Stimulated activated naive CD4-positive, alpha-beta T cell (primary cell): ENCODE measurements at places on chromosomes 11 and 22.

GRCh38 chr22:33520904-33521780 is 399.1 kb downstream of the LARGE1 start:
- no peak for DNase-seq

GRCh38 chr11:66232769-66233168 is 35.7 kb upstream of the RAB1B start:
- DNase-seq = no peak

DNA sequence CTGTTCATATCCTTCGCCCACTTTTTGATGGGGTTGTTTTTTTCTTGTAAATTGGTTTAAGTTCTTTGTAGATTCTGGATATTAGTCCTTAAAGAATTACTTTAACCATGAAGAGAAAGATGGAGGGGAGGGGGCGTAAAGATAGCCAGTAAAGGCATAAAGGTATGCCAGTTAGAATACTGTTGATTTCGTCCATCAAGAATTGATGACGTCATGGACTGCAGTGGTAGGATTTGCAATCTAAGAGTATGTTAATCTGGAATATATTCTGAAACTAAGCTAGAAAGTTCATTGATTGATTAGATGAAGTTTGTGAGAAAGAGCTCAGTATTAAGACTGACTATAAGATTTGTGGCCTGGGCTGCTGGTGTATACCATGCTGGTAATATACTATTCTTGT is 856.1 kb downstream of the NTM start:
- no peak for DNase-seq

GRCh38 chr22:40178417-40179409 is 988 bp downstream of the TNRC6B start:
- peak; percentile 30 for DNase-seq

DNA sequence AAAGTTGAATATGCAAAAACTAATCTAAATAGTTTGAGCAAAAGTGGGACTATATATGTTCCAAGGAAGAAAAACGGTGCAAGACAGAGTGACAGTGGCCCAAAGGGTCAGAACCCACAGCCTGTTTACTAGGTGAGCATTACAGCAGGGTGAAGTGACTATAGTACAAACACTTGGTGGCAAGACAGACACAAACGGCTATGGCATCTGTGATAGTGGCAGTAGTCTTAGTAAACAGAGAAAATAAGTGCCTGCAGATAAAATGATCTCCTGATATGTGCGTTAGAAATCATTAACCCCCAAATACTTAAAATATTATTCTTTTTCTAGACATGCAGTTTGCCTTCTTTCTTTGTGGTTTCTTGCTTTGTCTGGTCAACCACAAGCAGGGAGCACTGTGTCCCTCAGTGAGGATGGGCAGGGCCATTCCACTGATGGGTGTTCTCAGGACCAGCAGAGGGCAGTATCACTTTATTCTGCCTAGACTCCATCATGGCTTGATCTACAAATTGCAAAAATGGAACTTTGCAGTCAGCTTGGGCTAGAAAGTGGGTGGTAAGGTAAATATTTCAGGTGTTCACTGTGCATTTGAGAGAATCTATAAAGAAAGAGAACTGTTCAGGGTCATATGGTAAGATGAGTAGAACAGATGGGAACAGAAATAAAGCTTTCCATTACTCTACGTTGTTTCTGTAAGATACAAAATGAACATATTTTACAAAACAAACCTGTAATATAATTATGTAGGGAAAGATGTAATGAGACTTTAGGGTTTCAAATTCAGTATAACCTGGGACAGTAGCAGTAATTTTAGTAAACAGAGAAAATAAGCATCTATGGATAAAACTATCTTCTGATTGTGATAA is 198.2 kb downstream of the SWAP70 start:
- DNase-seq = peak; percentile 4

DNA sequence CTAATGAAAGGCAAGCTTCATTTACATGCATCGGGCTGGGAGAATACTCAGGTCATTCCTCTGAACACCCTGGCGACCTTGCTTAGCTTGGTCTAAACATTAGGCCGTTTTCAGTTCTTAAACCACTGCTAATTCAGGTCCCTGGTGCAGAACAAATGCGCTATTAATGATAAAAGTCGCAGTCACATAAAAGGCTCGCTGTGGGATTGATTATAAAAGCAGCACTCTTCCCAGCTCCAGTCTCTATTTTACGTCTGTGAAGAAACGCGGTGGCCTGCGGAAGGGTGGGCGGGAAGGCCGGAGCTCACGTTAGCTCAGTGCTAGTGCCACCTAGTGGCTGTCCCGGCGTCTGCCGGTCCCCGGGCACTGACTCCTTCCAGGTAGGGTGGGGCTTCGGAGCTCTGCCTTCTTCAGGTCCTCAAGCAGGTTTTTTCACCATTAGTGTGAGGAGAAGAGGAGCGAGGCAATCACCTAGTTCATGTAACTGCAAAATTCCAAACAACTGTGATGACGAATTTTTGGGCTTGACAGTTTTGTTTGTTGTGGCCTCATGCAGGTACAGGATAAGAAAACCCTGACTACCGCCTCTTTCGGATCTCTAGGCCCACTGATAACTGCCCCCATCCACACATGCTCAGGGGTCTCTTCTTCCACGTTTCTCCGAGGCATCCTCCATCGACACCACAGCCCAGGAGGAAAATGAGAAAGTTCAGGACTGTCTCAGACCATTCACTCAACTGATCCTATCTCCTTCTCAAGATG is 66.5 kb upstream of the CLMP start:
- no peak for DNase-seq

GRCh38 chr11:47552056-47552565 is 821 bp downstream of the CELF1 start:
- no peak for DNase-seq

DNA sequence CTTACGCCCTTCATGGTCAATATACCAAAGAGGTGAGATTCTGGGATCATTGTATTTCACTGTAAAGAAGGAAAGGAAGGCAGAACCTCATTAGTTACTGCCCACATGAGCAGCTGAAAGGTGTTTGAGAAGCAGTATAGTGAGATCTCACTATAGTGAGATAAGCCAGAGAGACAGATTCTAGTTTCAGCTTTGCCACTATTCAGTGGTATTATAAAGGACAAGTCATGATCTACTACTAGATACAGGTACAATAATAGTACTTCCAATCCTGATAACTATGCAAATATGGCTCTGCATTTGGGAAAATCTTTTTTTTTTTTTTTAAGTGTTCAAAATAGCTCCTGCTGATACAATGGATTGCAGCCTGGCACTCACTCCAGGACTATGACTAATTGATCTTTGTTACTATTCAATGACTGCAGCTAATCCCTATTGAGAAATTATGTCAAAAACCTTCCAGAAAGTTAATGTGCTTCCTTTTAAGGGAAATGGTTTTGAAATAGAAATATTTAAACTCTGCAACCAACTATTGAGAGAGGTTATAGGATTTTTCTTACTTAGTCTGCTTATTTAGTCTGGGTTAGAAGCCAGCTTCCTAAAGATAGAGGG is 8.3 kb upstream of the DLAT start:
- DNase-seq = no peak

DNA sequence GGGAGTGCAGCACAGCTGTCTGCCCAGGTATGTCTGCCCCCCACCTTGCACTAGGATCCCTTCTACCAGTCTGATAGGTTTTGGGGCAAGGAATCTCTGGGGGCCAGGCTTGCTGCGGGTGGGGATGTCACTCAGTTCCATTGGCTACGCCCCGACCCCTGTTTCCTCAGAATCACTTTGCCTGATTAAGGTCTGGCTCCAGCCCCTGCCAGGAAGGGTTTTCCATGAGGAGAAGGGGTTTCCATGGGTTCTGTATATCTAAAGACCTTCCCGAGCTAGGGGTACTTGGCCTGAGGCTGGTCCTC is 14.0 kb downstream of the OTOG start:
- DNase-seq = no peak

DNA sequence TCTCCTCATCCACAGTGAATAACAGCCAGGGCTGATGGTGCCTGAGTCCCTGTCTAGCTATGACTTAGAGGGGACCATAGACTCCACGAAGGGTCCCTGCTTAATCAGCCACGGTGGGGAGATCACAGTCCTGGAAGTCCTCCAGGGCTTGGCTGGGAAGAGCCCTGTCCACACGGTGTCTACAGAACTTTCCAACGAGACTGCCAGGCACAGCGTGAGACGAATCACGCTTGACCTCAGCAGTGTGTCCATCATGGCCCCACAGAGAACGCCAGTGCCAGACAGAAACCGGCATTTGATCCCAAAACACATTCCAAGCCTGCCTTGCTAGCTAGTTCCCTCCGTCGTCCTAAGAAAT is 143.4 kb downstream of the CRYBB2 start:
- no peak for DNase-seq

DNA sequence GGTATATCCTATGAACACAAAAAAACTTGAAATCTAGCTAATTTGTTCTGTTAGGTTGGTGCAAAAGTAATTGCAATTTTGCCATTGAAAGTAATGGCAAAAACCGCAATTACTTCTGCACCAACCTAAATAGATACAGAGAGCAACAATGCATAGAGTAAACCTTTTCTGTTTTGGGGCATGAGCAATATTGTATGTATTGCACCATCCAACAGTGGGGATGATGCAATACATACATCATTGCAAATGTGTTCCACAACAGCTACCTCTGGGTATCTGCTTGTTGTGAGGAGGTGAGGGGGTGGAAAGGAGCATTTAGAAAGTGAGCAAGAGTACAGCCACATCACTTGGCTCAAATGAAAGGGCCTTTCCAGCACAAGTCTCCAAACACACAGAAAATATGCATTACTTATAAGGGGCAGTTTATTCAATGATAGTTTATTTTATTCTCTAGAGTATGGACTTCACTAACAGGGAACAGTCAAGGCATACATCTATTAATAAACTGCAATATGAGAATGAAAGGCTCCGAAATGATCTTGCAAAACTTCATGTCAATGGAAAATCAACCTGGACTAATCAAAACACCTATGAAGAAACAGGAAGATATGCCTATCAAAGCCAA is 77.3 kb downstream of the DEUP1 start:
- DNase-seq = no peak

DNA sequence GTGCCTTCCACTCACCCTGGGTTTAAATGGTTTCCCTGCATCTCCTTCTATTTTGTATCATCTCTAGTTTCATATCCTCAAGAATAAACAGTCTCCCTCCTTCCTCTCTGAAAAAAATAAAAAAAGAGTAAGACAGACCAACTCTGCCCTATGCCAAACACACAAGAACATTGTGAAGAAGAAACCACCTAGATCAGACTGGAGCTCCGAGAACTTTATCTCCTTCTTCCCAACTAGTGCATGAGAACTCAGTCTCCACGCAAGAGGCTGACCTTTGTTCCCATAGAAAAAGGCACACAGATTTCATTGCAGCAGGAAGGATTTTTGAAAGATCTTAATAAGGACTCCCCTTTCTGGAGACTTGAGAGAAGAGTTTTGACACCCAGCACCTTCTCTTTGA is 8.7 kb upstream of the PEX26 start:
- no peak for DNase-seq

DNA sequence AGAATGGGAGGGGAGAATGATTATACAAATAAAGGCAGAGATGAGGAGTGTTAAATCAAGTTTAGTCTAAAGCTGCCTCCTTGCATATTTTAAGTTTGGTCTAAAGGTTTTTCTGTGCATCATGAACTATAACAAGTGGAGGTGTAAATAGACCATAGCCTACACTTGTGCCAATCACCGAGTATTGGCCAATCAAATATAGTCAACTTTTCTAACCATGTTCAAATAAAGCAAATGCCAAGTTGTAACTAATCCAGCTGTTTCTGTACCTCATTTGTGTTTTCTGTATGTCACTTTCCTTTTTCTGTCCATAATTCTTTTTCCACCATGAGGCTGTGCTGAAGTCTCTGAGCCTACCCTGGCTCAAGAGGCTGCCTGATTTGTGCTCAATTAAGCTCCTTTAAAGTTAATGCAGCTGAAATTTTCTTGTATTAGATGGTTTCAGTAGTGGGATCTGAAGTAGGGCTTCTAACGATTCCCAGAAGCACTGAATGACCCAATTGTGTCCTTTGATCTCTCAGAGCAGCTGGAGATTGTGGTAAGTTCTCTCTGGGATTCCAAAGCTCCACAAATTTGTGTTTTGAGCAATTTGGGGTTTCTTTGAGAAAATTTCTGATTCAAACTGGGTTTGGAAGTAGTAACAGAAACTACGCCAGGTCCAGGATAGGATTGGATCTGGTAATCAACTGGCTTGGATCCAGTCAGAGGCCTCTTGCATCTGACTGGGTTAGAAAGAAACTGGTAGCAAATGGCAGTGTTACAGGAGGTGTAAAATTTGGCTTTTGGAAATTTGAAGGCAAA is 25.6 kb downstream of the OR5A2 start:
- DNase-seq = no peak

GRCh38 chr11:122863704-122864326 is 18.7 kb upstream of the JHY start:
- peak; percentile 16 for DNase-seq

- DNase-seq = no peak
Observed at GRCh38 chr11:72358466-72359405, 75.6 kb downstream of the CLPB start.

GRCh38 chr11:106271686-106272085 is 194.2 kb downstream of the AASDHPPT start:
- no peak for DNase-seq

DNA sequence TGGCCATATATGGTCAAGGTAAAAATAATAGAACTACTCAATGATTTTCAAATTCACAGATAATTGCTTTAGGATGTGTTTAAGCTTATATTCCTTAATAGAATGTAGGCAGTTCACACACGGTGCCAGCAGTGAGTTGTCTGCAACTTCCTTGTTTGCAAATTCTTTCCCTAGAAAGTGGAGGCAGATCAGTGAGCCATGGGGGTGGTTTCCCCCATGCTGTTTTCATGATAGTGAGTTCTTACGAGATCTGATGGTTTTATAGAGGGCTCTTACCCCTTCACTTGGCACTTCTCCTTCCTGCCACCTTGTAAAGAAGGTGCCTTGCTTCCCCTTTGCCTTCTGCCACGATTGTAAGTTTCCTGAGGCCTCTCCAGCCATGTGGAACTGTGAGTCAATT is 111.8 kb upstream of the LMO1 start:
- DNase-seq = no peak

GRCh38 chr11:101996111-101996510 is 51.1 kb upstream of the CFAP300 start:
- no peak for DNase-seq

GRCh38 chr22:42310291-42311015 is 40.0 kb upstream of the TCF20 start:
- DNase-seq = no peak

DNA sequence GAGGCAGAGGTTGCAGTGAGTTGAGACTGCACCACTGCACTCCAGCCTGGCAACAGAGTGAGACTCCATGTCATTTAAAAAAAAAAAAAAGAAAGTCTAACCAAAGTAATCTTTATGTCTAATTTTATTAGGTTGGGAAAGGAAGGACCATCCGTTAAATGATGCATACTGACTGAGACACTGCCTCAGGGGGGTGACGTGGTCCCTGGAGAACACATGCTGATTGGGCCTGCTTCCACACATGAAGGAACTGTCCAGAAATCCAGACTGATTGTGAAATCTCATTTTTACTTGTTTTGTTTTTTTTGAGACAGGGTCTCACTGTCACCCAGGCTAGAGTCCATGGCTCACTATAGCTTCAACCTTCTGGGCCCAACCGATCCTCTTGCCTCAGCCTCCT is 5.5 kb downstream of the SF3A1 start:
- no peak for DNase-seq

- no peak for DNase-seq
Observed at GRCh38 chr22:33562501-33562900, 357.8 kb downstream of the LARGE1 start.
